ENCODE measurements at places on chromosomes 1 and 21.

GRCh38 chr1:212271823-212272485 lies 13.3 kb upstream of the PPP2R5A start:
- DNase-seq: no peak

DNA sequence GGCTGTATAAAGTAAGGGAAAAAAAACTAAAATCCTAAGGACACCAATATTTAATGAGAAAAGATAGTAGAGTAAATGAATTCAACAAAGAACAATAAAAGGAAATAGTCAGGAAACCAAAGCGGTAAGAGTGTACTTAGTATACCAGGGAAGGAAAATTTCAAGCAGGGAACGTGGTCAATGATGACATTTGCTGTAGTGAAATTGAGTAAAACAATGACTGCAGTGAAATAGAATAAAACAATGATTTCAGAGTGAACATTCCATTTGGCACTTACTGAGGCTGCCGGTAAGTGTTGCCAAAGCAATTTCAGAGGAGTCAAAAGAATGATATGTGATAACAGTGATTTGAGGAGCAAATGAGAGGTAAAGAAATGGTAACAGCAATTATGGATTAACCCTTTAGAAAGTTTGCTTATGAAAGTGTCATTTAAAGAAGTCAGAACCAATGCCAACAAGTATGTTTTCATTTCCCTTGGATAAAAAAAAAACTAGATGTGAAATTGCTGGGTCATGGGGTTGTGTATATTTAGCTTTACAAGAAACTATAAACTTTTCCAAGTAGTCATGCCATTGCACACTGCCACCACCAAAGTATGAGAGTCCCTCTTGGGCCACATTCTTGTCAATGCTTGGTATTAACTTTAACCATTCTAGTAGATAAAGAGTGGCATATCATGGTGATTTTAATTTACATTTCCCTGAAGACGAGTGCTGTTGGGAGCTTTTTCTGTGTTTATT lies 50.5 kb downstream of the VCAM1 start:
- DNase-seq: no peak

GRCh38 chr1:77846966-77847365 lies 41.5 kb upstream of the NEXN start:
- no peak for DNase-seq

GRCh38 chr1:198641966-198642668 lies 3.3 kb downstream of the PTPRC start:
- DNase-seq: no peak

- no peak for DNase-seq
Observed at GRCh38 chr1:2294033-2294724, 66.1 kb downstream of the SKI start.

GRCh38 chr1:24779689-24780464 lies 34.6 kb downstream of the CLIC4 start:
- no peak for DNase-seq

All from stimulated activated CD4-positive, alpha-beta T cell treated with anti-CD3 and anti-CD28 coated beads, Interleukin-1b, Interleukin-23, amount 100 ng/mL, for 48 hours (primary cell).